H9 (cell line): ENCODE measurements at places on chromosomes 1 and 21.

DNA sequence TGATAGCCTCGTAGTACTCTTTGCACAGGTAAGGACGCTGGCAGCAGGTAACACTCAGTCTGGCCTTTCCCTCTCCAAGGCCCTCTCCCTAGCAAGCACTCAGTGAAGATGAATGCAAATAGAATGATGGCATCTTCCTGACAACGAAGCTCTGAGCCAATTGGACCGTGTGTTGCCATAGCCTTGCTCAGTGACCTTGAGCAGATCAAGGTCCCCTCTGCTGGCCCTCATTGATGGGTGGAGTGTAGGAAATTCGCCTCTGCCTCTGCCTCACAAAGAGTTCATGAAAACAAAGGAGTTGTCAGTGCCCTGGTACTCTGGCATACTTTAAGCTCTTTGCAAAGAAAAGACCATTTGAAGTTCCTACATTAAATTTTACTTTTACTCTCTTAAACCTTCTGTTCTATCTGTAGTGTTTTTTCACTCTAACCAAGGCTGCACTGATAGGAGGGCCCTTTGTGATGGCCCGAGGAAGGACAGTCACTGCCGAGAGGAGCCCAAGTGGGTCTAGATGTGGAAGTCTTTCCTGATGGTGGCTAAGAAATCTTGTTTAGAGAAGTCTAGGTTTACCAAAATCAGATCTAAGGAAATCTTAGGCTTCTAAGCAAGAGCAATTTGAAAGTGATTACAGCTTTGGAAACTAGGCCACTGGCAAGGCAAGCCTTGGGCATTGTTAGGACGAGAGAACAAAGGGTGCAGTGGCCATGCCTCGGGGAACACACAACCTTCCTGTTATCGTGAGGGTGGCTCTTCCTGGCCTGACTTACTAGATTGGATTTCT, 38.2 kb downstream of the SMYD2 start:
- peaks cover 24% of the 10 kb centered on the region for H3K27me3 ChIP-seq
- DNase-seq, result no peak
- peaks cover 11% of the 10 kb centered on the region; the same call in 1 of the 2 replicates for H3K4me1 ChIP-seq
- H3K36me3 ChIP-seq, result peaks cover 3% of the 10 kb centered on the region; the same call in 1 of the 2 replicates
- H3K27ac ChIP-seq, result no peak overlapping the region

DNA sequence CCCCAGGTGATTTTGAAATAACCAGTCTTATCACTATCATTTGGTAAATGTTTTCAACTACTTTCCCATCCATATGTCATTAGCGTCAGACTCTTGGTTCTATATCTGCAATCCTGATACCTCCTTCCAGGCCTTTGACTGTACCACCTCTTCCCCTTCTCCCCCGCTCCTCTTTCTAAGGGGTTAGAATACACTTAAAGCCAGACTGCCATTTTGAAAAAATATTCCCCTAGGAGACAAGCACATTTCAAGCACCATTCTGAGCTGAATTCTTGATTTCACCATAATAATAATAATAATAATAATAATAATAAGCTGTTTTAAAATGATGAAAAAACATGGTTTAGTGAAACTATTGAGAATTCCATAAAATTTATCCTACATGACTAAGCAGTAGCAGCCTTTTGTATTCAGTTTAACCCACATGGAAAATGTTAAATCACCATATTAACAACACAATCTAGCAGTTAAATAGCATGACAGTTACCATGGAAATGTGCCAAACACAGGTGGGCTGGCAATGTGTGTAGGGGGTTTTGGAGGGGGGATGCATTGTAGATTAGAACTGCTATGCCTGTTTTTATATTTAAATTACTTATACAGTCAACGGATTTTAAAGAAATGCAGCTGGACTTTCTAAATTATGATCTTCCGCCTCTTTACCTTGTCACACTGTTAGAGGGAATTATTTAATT, 480.2 kb upstream of the DEPDC1 start:
- H3K27ac ChIP-seq, result peak overlapping the region; percentile 19
- no peak overlapping the region for H3K4me3 ChIP-seq
- no peaks in the 10 kb centered on the region for H3K36me3 ChIP-seq
- H3K4me1 ChIP-seq, result peaks cover 7% of the 10 kb centered on the region; the same call in 1 of the 2 replicates

DNA sequence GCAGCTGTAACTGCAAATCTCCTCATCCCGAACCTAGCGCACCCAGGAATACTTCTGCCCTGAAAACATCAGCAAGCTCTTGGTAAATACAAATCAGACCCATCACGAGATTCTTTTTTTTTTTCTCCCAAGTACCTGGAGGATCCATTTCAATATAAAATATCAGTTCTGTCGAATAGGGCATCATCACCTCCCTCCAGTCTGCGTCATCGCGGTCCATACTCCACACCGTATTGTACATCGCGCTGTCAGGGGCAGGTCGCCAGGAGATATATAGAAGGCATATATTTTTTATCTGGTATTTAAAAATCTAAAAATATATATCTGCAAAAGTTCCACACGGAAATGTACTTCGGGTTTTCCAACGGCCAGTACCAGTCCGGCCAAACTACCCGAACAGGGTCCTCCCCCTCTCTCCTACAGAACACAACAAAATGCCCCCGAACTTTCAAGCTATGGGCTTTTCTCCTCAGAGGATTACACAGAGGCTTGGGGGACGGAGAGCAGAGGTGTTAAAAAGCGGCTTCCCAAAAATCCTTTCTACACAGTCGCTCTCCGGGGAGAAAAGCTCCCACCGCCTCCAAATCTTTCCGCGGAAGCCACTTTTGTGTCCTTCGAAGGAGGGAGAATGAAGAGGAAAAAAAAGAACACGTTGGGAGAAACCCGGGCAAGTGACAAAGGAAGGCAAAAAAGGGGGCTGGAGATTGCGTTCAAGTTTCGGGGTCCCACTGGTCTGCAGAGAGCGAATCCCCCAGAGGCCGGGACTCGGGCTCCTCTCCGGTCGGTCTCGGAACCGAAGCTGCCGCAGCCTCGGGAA, 509 bp downstream of the PIK3R3 start:
- H3K4me1 ChIP-seq, result peaks cover 6% of the 10 kb centered on the region; the same call in 1 of the 2 replicates
- DNase-seq, result no peak
- H3K36me3 ChIP-seq, result no peaks in the 10 kb centered on the region
- H3K27ac ChIP-seq, result peak overlapping the region; percentile 92

- peaks cover 3% of the 10 kb centered on the region; the same call in 1 of the 2 replicates for H3K4me1 ChIP-seq
- DNase-seq, result no peak
- no peaks in the 10 kb centered on the region; the same call in 2 of the 3 replicates for H3K36me3 ChIP-seq
- H3K27me3 ChIP-seq, result no peaks in the 10 kb centered on the region
- H3K27ac ChIP-seq, result no peak within 1 kb of the TSS
Measured at GRCh38 chr1:160189649-160190625, at the start of gene CASQ1. TSS of gene CASQ1 (plus strand) at chr1:160190575. CDS start at chr1:160190752, 177 bp downstream.

DNA sequence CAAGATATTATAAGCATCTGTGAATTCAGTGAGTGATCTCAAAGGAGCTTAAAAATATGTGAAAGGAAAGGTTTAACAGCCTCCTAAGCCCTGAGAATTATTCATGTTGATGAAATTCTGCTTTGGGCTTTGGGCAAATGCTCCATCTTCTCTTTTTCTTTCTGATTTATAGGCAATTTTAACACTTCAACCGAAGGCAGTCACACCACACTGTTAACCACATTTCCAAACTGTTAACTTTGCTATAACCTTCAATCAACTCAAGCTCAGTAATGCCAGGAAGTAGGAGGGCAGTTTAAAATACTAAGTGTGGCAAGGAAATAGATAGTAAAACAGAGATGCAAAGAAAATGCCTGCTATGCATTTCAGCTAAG, 54.4 kb upstream of the NEK7 start:
- H3K4me3 ChIP-seq, result no peak overlapping the region
- no peaks in the 10 kb centered on the region for H3K4me1 ChIP-seq
- H3K27me3 ChIP-seq, result no peaks in the 10 kb centered on the region
- H3K27ac ChIP-seq, result no peak overlapping the region
- no peak for DNase-seq
- no peaks in the 10 kb centered on the region for H3K36me3 ChIP-seq

GRCh38 chr1:111731956-111732355, 7.2 kb downstream of the INKA2 start:
- H3K4me3 ChIP-seq, result no peak overlapping the region
- no peak overlapping the region for H3K27ac ChIP-seq
- DNase-seq, result no peak
- H3K4me1 ChIP-seq, result peaks cover 12% of the 10 kb centered on the region
- H3K27me3 ChIP-seq, result no peaks in the 10 kb centered on the region

GRCh38 chr21:32331444-32332305, 33.0 kb downstream of the MRAP start:
- no peak for DNase-seq
- no peaks in the 10 kb centered on the region for H3K27me3 ChIP-seq
- no peaks in the 10 kb centered on the region for H3K4me1 ChIP-seq
- H3K27ac ChIP-seq, result no peak overlapping the region
- no peak overlapping the region for H3K4me3 ChIP-seq

- H3K27me3 ChIP-seq, result no peaks in the 10 kb centered on the region
- H3K27ac ChIP-seq, result no peak overlapping the region
- no peak overlapping the region for H3K4me3 ChIP-seq
- DNase-seq, result no peak
- H3K36me3 ChIP-seq, result no peaks in the 10 kb centered on the region
Measured at GRCh38 chr21:29470397-29470796, 171.7 kb downstream of the BACH1 start.

DNA sequence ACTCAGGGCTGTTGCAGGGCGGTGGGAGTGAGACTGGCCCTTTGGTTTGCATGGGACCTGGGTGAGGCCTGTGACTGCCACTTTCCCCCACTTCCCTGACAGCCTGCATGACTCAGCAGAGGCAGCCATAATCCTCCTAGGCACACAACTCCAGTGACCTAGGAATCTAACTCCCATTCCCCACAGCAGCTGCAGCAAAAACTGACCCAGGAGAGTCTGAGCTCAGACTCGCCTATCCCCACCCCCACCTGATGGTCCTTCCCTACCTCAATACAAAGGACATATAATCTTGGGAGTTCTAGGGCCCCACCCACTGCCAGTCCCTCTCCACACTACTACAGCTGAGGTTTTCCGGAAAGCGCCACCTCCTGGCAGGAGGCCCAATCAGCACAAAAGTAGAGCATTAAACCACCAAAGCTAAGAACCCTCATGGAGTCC, 26.7 kb downstream of the NDC1 start:
- H3K4me1 ChIP-seq, result no peaks in the 10 kb centered on the region
- no peak overlapping the region for H3K4me3 ChIP-seq
- H3K27ac ChIP-seq, result no peak overlapping the region
- H3K27me3 ChIP-seq, result no peaks in the 10 kb centered on the region

- no peak for DNase-seq
- no peaks in the 10 kb centered on the region; the same call in 1 of the 2 replicates for H3K4me1 ChIP-seq
- H3K27ac ChIP-seq, result no peak overlapping the region
Measured at GRCh38 chr1:98929437-98929836, 75.2 kb downstream of the PLPPR5 start.

GRCh38 chr21:16154951-16155635, 425.3 kb downstream of the USP25 start:
- H3K27ac ChIP-seq, result no peak overlapping the region
- no peaks in the 10 kb centered on the region for H3K36me3 ChIP-seq
- no peak overlapping the region for H3K4me3 ChIP-seq
- no peaks in the 10 kb centered on the region for H3K4me1 ChIP-seq
- no peaks in the 10 kb centered on the region for H3K27me3 ChIP-seq

GRCh38 chr1:44036409-44037139, 5.3 kb upstream of the SLC6A9 start:
- no peak overlapping the region for H3K4me3 ChIP-seq
- no peaks in the 10 kb centered on the region for H3K27me3 ChIP-seq
- DNase-seq, result peak; percentile 71
- H3K27ac ChIP-seq, result no peak overlapping the region

DNA sequence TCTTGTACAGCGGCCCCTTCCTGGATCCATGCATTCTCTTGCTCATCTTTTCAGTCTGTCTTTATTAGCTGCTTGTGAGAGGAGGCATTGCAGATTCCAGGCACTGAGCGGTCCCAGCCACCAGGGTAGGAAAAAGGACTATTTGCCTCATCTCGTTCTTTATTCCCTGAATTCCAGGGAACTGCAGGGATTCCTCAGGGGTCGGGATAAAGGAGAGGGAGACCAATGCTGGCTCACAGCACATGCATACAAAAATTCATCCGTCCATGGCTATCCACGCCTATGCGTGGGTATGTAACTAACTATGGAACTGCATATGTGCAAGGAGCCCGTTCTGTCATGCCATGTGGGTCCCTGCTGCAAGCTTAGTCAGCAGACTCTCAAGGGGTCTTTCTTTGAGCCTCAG, 879 bp upstream of the PLPPR5 start:
- DNase-seq, result peak; percentile 42
- H3K4me3 ChIP-seq, result peak overlapping the region; percentile 70
- no peaks in the 10 kb centered on the region for H3K36me3 ChIP-seq
- H3K4me1 ChIP-seq, result no peaks in the 10 kb centered on the region

- no peaks in the 10 kb centered on the region for H3K27me3 ChIP-seq
- H3K27ac ChIP-seq, result peak overlapping the region; percentile 42
- no peak for DNase-seq
- peak overlapping the region; percentile 27; the same call in 2 of the 3 replicates for H3K4me3 ChIP-seq
Measured at GRCh38 chr1:147336291-147336690, 93.8 kb downstream of the CHD1L start.

DNA sequence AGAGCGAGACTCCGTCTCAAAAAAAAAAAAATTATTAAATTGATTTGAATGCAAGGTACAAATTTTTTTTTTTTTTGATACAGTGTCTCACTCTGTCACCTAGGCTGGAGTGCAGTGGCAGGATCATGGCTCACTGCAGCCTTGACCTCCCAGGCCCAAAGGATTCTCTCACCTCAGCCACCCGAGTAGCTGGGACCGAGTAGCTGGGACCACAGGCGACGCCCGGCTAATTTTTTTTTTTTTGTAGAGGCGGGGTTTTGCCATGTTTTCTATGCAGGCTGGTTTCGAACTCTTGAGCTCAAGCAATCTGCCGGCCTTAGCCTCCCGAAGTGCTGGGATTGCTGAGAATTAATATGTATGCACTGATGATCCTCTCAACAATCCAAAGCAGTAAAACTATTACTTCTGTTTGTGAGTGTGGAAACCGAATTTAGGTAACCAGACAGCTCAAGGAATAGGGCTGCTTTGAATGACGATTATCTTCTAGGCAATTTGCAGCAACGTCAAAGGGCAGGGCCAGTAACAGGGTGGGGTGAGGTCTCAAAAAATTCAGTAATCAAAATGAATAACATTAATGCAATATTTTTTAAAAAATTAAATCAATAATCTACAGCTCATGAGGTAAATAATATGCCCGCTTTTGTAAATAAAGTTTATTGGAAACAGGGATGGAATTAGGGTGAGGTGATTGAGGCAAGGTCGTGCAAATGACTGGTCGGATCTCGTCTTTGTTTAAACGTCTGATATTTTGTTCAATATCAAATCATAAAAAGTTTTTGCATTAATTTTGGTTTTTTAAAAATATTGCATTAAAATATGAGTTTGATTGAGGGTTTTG, 1.2 kb downstream of the CLSPN start:
- H3K27ac ChIP-seq, result no peak overlapping the region
- DNase-seq, result no peak
- peak overlapping the region; percentile 99 for H3K4me3 ChIP-seq
- H3K4me1 ChIP-seq, result no peaks in the 10 kb centered on the region

GRCh38 chr1:224411766-224412165, 22.8 kb downstream of the WDR26 start:
- no peak overlapping the region for H3K4me3 ChIP-seq
- DNase-seq, result no peak
- H3K36me3 ChIP-seq, result peaks cover 65% of the 10 kb centered on the region
- no peaks in the 10 kb centered on the region for H3K4me1 ChIP-seq
- H3K27me3 ChIP-seq, result no peaks in the 10 kb centered on the region
